Calu3 (cell line): ENCODE measurements at places on chromosomes 2 and 18. TPM values are rescaled to one million over a fixed set of nuclear protein-coding genes. Genes with fewer than 3 reads are reported as not detected.

- H3K4me3 ChIP-seq: no peak overlapping the region
- H3K36me3 ChIP-seq: no peaks in the 10 kb centered on the region
- DNase-seq: no peak
- no peaks in the 10 kb centered on the region for H3K27me3 ChIP-seq
- H3K4me1 ChIP-seq: peaks cover 55% of the 10 kb centered on the region
These were observed 18.5 kb upstream of the KYNU start for GRCh38 chr2:142858961-142859360.

DNA sequence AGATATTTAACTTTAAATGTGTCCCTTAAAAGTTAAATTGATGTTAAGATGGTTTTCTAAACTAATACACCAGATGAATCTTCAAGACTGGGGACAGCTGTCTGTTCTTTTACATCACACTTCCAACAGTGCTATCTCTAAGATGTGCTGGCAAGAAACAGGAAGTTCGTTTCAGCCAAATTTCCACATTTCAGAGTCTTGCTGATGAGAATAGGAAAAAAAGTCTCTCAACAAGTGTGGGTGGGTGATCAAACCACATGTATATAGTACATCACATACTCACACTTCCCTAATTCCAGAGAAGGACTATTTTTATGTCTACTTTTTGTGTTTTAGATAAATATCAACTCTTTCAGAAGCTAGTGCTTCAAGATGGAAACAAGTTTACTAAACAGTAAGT is 1712.8 kb upstream of the TMEFF2 start:
- no peak for DNase-seq
- no peaks in the 10 kb centered on the region for H3K36me3 ChIP-seq
- no peaks in the 10 kb centered on the region for H3K4me1 ChIP-seq
- no peak overlapping the region for H3K27ac ChIP-seq
- no peaks in the 10 kb centered on the region for H3K27me3 ChIP-seq

DNA sequence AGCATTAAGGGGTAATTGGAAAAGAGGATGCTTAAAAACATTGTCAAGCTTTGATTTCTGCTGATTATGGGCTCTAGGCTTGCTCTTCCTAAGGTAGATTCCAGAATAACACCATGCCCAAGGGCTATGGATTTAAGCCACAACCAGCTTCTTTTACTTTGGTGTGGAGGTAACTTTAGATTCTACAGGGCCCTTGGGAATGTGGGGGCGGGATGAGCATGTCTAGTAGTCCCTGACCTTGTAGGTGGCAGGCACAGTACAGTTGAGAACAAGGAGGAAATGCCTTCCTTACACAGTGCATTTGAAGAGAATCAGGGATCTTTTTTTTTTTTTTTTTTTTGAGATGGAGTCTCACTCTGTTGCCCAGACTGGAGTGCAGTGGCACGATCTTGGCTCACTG is 364.2 kb downstream of the NYAP2 start:
- no peak for DNase-seq
- no peak overlapping the region for H3K4me3 ChIP-seq
- H3K4me1 ChIP-seq: no peaks in the 10 kb centered on the region
- H3K36me3 ChIP-seq: no peaks in the 10 kb centered on the region
- no peak overlapping the region for H3K27ac ChIP-seq

DNA sequence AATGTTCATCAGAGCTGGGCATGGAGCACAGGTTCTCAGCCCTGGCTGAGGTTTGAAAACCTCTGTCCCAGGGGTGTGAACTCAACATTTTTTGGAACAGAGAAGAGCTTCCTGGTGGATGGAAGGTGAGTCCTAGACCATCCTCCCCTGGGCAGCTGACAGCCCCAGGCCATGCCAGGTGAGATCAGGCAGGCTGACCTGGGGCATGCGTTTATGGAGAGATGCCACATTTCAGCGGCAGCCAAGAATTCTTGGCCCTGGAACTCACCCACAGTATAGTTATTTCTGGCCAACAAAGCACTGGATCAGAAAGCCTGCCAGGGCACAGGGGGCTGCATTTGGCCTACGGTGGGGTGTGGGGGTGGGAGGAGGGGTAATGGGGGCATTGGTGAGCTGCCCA is 83.8 kb downstream of the EDAR start:
- DNase-seq: no peak
- H3K27me3 ChIP-seq: no peaks in the 10 kb centered on the region
- no peak overlapping the region for H3K27ac ChIP-seq
- H3K4me3 ChIP-seq: no peak overlapping the region
- no peaks in the 10 kb centered on the region for H3K4me1 ChIP-seq

TTN gene
- total RNA-seq: 0.07 and 0.24 TPM in 2 replicates

PLB1 gene
- total RNA-seq: 0.83 and 1.6 TPM in 2 replicates

DNA sequence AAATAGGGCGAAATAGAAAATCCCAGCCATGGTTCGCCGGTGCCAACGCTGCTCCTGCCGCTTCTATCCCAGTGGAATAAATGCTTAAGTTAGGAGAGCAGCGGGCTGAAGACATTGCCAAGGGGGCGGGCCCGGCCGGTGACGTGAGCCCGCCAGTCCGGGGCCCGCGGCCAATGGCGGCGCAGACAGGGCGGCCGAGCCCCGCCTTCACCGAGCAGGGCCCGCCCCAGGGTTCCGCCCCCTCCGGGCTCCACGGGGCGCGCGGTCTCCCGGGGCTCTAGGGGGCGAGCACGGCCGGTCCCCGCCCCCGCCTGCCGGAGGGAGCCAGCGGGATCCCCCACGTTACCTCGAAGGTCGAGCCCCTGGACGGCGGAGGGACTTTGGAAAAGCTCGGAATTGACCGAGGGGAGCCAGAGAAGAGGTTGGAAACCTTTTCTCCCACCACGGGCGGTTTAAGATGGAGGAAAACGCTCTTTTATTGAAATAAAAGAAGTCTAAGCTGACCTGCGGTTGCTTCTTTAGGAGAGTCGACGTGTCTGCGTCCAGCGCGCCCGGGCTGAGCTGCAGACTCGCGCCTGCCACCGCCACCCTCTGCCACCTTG is at the start of gene EPHA4:
Gene EPHA4 (minus strand): TSS at position 86 of the 602 bp plus-strand sequence. CDS start 56 bp downstream, at position 30.
- H3K27ac ChIP-seq: peak within 1 kb of the TSS; percentile 90
- peak; percentile 92 for DNase-seq
- H3K27me3 ChIP-seq: peaks cover 28% of the 10 kb centered on the region
- H3K4me3 ChIP-seq: peak within 1 kb of the TSS; percentile 99
- peaks cover 36% of the 10 kb centered on the region for H3K36me3 ChIP-seq

- peak overlapping the region; percentile 12 for H3K4me3 ChIP-seq
- peaks cover 32% of the 10 kb centered on the region for H3K4me1 ChIP-seq
- DNase-seq: peak; percentile 52
- no peaks in the 10 kb centered on the region for H3K27me3 ChIP-seq
These were observed 12.4 kb upstream of the TAF1B start for GRCh38 chr2:9830685-9831410.

- no peaks in the 10 kb centered on the region for H3K27me3 ChIP-seq
- H3K36me3 ChIP-seq: peaks cover 29% of the 10 kb centered on the region
- H3K4me3 ChIP-seq: peak overlapping the region; percentile 39
- DNase-seq: no peak
These were observed 216.6 kb downstream of the RTP5 start for GRCh38 chr2:242085941-242086621.

MAL gene
- not detected in 2 replicates for total RNA-seq

- no peaks in the 10 kb centered on the region for H3K36me3 ChIP-seq
- no peak for DNase-seq
- H3K27ac ChIP-seq: no peak overlapping the region
- no peaks in the 10 kb centered on the region for H3K4me1 ChIP-seq
These were observed 226.4 kb upstream of the HS6ST1 start for GRCh38 chr2:128545085-128545484.

IL36A gene
- total RNA-seq: not detected in 2 replicates

HAAO gene
- 1.5 and 2.2 TPM in 2 replicates for total RNA-seq
